ENCODE measurements at places on chromosomes 5 and 9.

DNA sequence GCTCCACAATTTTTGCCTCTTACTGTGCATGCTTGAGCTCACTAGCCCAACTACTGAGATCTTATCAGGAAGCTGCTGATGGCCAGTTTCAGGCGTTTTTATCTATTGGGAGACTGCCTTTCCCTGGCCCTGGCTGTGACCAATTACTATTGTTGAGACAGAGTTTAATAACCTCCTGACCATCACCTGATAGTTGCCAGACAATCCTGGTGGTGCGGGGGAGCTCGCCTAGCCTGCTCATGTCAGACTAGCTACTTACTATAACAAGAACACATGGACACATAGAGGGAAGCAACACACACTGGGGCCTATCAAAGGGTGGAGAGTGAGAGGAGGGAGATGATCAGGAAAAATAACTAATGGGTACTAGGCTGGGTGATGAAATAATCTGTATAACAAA, 13.0 kb upstream of the OXCT1 start:
- no peak for DNase-seq

DNA sequence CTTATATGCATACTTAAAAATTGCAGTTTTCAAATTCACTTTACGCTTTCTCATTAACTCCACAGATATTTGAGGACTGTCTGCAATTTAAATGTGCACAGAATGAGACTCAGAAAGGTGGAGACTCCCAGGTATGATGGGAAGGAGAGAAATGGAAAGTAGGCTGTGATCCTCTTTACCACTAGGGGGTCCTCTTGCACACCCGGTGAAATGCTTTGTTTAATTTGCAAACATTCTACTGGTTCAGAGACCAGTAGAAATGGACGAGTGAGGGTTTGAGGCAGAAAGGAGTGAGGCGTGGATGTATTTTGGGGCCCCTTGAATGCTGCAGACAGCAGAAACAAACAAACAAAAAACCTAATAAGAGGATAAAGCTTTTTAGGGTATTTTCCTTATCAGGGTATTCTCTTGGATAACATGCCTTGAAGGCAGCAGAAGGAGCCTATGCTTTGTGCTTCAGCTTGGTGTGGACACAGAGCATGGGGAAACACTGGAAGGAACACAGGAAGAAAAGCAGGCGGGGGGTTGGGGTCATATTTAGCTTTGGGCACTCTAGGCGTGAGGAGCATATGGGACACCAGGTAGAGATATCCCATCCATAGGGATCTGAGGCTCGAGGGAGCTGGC, 410.1 kb downstream of the DMRT2 start:
- DNase-seq = no peak

GRCh38 chr9:7976856-7977255, 177.3 kb upstream of the DMAC1 start:
- DNase-seq = no peak

- no peak for DNase-seq
Measured at GRCh38 chr5:142600611-142601358, 85.1 kb downstream of the FGF1 start.

GRCh38 chr5:174425271-174425963, 299.0 kb upstream of the MSX2 start:
- DNase-seq = no peak

Measured in activated CD8-positive, alpha-beta memory T cell treated with anti-CD3 and anti-CD28 coated beads for 1 hour (primary cell).